Activated CD4-positive, alpha-beta T cell treated with anti-CD3 and anti-CD28 coated beads for 36 hours (primary cell): ENCODE measurements at places on chromosomes 7 and 10. TPM values are rescaled to one million over a fixed set of nuclear protein-coding genes. Genes with fewer than 3 reads are reported as not detected.

MICALL2 gene
- total RNA-seq: 2.7 TPM

ANKRD61 gene
- total RNA-seq: 0.19 TPM

SFTPA1 gene
- total RNA-seq: not detected

NRG3 gene
- not detected for total RNA-seq

SYT15B gene
- total RNA-seq: 0.05 TPM

TMEM273 gene
- total RNA-seq: 28.0 TPM

DNAJC1 gene
- total RNA-seq: 20.6 TPM

NEUROD6 gene
- total RNA-seq: not detected

KCNH2 gene
- total RNA-seq: 0.54 TPM

DNA sequence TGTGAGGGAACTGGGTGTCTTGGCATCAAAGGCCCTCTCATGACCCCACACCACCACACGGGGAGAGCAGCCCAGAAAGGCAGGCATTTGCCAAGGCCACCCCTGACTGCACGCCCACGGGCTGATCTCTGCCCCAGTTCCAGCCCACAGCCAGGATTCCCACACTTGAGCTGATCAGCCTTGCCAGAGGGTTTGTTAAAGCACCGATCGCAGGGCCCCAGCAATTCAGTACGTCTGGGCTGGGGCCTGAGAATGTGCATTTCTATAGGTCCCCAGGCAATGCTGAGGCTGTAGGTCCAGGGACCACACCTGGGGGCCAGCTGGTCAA lies 103.9 kb downstream of the TNS3 start:
- no peak for DNase-seq

- DNase-seq: no peak
Measured at GRCh38 chr10:68334672-68335467, 2.1 kb upstream of the PBLD start.

DNA sequence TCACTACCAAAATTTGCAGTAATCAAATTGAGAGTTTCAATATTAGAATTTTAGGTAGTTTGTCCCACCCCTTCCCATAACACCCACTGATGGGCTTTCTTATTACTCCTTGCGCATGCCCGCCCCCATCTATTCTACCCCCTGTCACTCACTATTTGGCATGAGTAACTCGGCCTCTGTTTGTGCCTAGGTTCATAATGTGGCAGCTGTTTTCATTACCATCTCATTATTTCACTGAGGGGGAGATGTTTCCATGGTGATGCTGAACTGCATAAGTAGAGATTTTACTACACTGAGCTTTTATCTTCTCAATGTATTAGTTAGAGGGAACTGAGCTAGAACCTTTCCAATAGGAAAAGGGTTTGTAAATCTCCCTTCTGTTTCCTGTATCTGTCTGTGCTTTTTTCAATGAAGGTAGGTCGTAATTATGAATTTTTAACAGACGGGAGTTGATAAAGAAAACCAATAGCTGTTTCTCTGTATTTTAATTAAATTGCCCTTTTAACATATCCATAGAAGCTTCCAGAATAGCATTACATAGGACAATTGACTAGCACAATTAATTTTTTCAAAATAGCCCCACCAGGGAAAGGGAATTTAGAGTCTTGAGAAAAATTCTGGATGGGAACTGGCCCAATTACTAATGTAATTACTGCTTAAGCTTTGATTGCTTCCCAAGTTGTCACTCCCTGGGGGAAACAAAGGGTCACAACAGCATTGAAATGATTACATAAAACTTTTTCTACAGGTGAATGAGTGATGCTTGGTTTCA lies 33.4 kb downstream of the PRPS1L1 start:
- peak; percentile 33 for DNase-seq

DNA sequence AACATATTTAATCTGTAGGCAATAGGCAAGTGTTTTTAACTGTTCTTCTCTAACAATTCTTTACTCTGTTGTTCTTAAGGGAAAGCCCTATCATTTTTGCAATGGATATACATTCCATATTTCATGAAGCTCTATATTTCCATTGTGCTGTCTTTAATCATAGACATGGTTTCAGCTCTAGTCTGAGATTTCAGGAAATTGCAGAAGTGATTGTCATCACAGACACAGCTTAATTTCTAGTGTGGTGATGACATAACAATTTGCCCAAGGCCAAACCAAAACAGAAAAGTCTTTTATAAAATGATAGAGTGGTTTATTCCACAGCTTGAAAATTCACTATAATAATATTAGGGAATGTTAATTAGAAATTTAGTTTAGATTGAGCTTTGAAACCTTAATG lies 494.1 kb upstream of the SEMA3A start:
- no peak for DNase-seq

DNA sequence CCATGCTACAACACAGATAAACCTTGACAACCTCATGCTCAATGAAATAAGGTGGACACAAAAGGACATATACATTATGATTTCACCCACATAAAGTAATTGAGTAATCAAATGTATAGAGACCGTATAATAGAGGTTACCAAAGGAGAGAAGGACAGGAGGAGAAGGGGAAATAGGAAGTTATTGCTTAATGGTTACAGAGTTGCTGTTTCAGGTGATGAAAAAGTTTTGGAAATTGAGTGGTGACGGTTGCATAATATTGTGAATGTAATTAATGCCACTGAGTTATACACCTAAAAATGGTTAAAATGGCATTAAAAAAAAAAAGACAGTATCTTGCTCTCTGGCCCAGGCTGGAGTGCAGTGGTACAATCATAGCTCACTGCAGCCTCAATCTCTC lies 1.5 kb upstream of the OGDH start:
- no peak for DNase-seq

- no peak for DNase-seq
Measured at GRCh38 chr10:121265360-121266123, 332.7 kb downstream of the FGFR2 start.

DNA sequence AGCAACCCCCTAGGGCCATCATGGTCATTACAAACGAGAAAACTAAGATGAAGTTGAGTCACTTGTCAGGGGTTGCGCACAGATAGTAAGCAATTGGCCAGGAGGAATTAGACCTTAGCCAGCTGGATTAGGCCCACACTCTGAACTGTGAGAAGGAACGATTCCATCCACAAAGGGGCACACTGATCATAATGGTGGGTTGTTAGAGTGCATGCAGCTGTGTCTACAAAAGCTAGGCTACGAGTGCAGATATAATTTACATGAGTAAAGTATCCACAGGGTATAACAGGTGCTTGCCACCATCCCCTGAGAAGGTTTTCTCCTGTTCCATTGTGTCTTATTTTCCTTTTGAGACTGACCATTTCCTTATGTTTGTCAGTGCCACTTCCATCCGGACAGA lies 16.6 kb upstream of the FAM170B start:
- DNase-seq: no peak

DNA sequence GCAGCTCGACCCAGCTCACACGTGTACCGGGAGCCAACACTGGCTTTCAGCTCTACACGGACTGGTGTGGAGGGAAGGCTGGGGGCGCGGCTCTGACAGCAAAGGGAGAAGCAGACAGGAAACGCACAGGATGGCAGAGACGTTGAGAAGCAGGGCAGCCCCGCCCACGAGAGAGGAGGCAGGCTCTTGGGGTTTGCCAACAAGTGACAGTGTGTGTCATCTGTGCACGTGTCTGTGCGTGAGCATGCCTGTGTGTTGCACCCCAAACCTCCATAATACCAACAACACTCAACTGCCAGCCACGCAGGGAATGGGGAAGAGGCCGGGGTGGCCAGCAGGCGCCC lies 64.4 kb upstream of the PDGFA start:
- peak; percentile 95 for DNase-seq

DNA sequence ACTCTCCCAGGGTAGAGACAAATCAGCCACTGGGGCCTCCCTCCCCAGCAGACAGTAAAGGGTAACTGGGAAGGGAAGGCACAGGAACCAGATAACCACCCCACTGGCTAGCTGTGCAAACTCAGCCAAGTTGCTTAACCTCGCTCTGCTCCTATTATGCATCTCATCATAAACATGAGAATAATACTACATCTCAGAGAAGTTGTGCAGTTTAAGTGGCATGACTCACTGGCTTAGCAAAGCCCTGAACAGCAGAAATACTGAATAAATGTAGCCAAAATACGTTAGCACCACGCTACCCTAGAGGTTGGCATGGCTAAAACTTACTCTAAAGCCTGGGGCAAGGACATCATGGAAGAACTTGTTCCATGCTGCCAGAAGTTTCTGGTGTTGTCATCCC lies 128.1 kb upstream of the ANK3 start:
- no peak for DNase-seq

DNA sequence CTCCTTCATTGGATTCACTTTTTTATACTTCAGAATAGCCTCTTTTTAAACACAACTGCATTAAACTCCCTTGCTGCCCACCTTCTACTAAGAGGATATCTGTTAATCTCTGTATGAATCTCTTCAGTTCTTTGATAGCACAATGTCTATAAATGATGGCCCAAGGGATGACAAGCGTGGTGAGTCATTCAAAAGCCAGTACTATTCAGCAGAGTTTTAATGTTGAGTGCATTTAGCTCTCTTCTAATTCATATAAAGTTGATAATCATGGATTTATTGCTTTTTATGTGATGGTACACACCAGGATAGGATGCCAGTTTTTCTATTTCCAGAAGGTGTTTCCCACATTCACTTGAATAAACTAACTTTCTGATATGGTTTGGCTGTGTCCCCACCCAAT lies 57.4 kb upstream of the HECTD2 start:
- DNase-seq: no peak

DNA sequence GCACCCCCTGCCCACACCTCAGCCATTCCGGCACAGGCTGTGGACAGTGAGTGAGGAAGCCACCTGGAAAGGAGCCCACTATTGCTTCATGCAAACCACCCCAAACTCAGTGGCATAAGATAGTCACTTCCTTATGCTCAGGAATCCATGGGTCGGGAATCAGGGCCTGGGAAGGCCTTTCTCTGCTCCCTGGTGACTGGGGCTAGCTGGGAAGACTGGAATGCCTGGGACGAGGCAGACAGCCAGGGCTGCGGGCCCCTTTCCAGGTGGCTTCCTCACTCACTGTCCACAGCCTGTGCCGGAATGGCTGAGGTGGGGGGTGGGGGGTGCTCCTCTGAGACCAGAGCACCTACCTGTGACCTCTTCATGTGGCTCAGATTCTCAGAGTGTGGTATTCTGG lies 74.1 kb upstream of the GRB10 start:
- no peak for DNase-seq

- DNase-seq: no peak
Measured at GRCh38 chr10:103560886-103561285, 67.4 kb downstream of the NEURL1 start.

DNA sequence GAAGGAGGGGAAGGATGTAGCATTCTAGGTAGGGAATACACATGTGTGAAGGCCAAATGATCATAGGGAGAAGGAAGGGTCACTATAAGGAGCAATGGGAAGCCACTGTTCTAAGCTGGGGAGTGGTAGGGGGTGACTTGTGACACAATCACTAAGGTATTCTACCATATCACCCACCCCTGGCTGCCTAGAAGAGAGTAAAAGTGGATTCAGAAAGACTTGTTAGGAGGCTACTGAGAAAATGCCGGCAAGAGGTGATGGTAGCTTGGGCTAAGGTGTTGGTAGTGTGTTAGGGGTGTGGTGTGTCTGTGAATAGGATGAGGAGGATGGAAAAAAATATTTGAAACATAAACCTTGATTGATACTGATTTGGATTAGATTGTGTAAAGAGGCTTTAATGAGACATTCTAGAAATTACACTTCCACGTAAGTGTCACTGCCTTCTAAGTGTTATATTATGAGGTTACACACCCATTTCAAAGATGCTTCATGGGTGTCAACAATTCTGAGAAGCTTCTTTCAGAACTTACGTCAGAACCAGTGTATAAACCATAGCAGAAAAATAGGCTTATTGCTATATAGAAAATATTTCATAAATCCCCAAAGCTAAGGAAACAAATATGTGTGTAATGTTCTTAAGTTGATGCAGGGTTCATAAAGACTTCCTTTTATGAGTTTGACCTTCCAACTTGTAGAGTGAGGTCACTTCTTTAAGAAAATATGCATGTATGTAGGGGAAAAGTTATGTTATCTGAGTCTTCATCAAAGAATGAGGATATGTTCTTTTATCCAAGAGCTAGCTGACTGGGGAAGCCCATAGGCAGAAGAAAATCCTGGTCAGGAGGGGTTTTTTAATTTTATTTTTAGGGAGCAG lies 5.6 kb upstream of the BPGM start:
- DNase-seq: no peak

GRCh38 chr7:16431646-16432424 lies 10.5 kb upstream of the CRPPA start:
- DNase-seq: peak; percentile 47

- DNase-seq: peak; percentile 76
Measured at GRCh38 chr10:104642658-104643302, 1.7 kb downstream of the SORCS3 start.

GRCh38 chr10:31526681-31527080 lies 207.7 kb downstream of the ZEB1 start:
- no peak for DNase-seq

DNA sequence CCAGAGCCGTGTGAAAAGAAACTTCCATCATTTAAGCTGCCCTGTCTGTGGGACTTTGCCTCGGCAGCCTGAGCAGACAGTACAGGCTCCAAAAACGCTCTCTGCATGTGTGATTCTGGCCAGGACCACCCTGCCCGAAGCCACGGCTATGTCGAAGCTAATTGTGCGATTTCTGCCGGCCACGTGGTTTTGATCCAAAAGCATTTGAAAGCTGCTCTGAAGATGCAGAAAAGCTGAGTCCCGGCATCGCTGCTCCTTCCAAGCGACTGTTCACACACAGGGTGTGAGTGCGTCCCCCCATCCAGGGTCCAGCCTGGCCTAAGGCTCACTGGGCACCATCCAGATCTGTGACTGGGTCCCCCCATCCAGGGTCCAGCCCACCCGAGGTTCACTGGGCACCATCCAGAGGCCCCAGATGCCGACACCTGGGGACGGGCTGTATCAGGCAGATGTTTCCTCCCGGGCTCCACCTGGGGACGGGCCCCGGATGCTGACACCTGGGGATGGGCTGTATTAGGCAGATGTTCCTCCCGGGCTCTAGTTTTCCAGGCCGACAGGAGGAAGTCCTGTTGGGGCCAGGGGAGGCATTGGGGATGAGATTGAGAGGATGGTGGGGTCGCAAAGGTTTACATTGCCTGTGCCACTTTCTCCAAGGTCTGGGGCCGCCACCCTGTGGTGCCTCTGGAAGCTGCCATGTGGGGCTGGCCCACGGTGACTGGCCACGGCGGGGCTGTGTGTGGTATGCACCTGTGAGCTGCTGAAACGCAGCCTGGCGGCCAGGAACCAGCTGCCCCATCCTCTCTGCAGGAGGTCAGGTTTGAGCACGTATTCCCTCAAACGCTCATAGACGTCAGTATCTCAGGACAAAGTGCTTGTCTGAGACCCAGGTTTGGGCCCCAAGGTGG lies 527.4 kb downstream of the DNAJB6 start:
- DNase-seq: peak; percentile 27

GRCh38 chr7:24143547-24143946 lies 140.4 kb upstream of the NPY start:
- no peak for DNase-seq

- DNase-seq: no peak
Measured at GRCh38 chr7:18900236-18900635, 217.2 kb downstream of the TWIST1 start.

- DNase-seq: no peak
Measured at GRCh38 chr7:126578338-126578737, 674.4 kb downstream of the GRM8 start.
